ENCODE measurements at places on chromosomes 7 and 10. TPM values are rescaled to one million over a fixed set of nuclear protein-coding genes. Genes with fewer than 3 reads are reported as not detected.
A peak's percentile ranks its signal among the peaks of the same experiment; 100 is the strongest.

GRCh38 chr10:110790913-110791506, 80.7 kb upstream of the PDCD4 start:
- no peaks in the 10 kb centered on the region for H3K36me3 ChIP-seq
- peak overlapping the region; percentile 84 for H3K27ac ChIP-seq
- DNase-seq, result peak; percentile 52
- H3K4me3 ChIP-seq, result no peak overlapping the region

Gene MBL2
- total RNA-seq, result not detected

DNA sequence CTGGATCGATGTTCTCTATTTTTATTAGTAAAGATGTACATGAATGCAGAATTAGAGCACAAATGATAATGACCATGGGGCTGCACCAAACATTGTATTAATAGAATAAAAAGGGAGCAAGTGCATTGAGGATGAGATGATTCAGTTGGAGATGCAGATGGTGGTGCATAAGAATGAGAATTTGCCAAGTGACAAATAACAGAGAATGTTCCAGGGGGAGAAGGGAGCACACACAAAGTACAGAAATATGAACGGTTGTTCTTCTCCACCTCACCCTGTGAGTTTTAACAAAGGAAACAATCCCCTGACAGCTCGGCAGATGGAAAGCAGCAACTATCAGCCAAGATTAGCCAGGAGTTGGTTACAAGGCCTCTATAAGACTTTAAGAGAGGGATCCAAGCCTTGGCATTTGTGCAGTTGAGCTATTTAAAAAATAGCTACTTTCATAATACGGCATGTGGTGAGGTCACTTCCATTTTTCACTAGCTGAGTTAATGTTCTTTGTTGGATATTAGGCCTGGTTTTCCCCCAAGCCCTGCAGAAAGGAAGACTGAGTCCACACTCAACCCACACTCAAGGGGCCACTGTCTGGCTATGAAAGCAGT, 462.5 kb downstream of the TNS3 start:
- H3K4me1 ChIP-seq, result no peaks in the 10 kb centered on the region
- no peak overlapping the region for H3K27ac ChIP-seq
- no peak for DNase-seq
- H3K27me3 ChIP-seq, result peaks cover 4% of the 10 kb centered on the region
- H3K36me3 ChIP-seq, result no peaks in the 10 kb centered on the region

DNA sequence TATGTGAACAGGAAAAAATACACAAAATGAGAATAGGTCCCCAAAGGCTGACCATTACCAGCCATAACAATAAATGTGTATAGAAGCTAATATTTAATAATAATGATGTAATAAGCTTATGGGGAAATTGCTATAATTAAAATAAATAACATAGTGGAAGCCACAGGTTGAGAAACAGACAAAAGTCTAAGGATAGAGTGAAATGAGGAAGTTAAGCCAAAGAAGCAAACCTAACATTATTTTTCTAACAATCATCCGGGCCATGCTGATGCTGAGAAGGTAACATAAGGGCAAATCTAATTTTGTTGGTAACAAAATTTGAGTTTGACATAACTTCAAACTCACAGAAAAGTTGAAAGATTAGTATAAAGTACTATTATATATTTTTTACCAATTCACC, 115.9 kb downstream of the MICU1 start:
- H3K27ac ChIP-seq, result no peak overlapping the region
- no peaks in the 10 kb centered on the region for H3K27me3 ChIP-seq
- H3K4me1 ChIP-seq, result no peaks in the 10 kb centered on the region
- no peak for DNase-seq

GRCh38 chr10:132054564-132054963, 11.2 kb upstream of the JAKMIP3 start:
- H3K36me3 ChIP-seq, result no peaks in the 10 kb centered on the region
- no peaks in the 10 kb centered on the region for H3K4me1 ChIP-seq
- peaks cover 10% of the 10 kb centered on the region for H3K27me3 ChIP-seq
- no peak overlapping the region for H3K4me3 ChIP-seq
- H3K27ac ChIP-seq, result no peak overlapping the region

DNA sequence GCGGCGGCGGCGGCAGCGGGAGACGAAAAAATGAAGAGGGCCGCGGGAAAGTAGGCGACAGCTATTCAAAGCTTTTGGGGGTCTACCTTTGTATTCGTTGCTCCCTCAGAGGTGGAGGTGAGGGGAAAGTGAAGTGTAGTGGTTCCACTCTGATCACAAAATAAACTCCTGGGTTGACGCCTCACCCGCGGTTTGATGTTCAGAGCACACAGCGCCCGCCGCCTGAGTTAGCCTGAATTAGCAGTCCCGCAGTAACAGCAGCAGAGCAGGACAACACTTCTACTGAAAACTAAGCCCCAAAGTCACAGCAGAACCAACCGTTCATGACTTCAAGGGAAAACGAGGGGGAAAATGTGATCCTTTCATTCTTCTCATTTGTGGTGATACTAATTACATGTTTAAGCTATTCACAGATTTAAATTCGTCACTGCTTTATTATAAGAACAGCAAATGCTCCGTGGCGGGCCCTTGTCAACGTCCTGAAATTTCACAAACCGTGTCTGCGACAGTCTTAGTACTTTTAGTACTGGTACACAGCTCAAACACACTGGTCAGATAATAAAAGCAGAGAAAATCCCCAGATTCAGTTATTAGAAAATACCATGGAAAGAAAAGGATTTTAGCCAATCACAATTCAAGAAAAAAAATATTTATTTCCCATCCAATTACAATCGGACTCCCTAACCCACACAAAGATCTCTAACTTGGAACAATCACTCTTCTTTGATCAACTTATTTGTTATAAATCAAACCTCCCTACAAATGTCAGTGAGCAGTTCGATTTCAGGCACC, 563 bp upstream of the JMJD1C start:
- peak overlapping the region; percentile 90 for H3K4me3 ChIP-seq
- H3K4me1 ChIP-seq, result peaks cover 4% of the 10 kb centered on the region
- DNase-seq, result peak; percentile 55
- no peaks in the 10 kb centered on the region for H3K27me3 ChIP-seq

Gene ASNS
- 39.4 TPM for total RNA-seq

Measured in IMR-90 (cell line).